H1 (cell line): ENCODE measurements at places on chromosomes 2 and 18. TPM values are rescaled to one million over a fixed set of nuclear protein-coding genes. Genes with fewer than 3 reads are reported as not detected.

DNA sequence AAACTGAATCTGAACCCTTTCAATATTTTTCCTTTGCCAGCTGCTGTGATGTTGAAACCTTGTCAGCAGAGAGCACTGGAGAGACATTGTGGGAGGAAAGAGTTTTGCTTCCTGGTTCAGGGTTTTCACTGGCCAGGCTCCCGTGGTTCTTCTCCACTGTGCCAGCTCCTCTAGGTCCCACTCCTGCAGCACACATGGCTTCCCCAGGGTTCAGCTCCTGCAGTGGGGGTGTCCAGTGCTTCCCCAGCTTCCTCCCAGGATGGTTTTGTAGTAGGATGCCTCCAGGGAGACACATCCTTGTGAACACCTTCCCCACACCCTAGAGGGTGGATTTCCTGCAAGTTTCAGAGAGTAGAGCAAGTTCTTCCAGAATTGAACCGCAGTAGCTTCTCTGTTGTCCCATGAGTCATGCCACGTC, 24.0 kb upstream of the SULT1C3 start:
- no peaks in the 10 kb centered on the region for H3K36me3 ChIP-seq
- H3K27me3 ChIP-seq, result no peaks in the 10 kb centered on the region
- DNase-seq, result no peak
- H3K4me3 ChIP-seq, result no peak overlapping the region

Gene LRRTM4
- 8.1 and 9.5 TPM in 2 replicates for total RNA-seq

GRCh38 chr2:1137264-1137663, 186.6 kb downstream of the SNTG2 start:
- H3K27me3 ChIP-seq, result no peaks in the 10 kb centered on the region
- no peaks in the 10 kb centered on the region for H3K4me1 ChIP-seq
- H3K4me3 ChIP-seq, result no peak overlapping the region

Gene FBXO36
- total RNA-seq, result 2.8 and 3.4 TPM in 2 replicates

GRCh38 chr2:105925390-105925789, 180.7 kb downstream of the NCK2 start:
- no peaks in the 10 kb centered on the region for H3K27me3 ChIP-seq
- H3K27ac ChIP-seq, result no peak overlapping the region
- DNase-seq, result no peak

Gene DQX1
- 0.57 and 0.76 TPM in 2 replicates for total RNA-seq

DNA sequence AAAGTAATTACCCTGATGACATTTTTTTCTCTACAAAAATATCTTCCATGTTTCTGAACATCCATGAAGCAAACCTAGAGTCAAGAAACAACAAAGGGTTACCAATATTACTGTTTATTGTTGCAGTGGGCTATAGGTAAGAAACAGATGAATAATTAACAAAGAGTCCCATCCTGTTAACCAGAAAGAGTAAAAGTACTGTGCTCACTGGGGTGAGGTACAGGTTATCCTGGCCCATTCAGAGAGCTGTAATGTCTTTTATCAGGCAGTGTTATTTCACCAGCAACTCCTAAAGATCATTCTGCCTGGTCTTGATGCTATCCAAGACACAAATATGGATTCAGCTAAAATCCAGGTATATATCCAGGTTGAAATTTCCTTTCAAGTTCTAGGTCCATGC, 754.9 kb downstream of the SATB2 start:
- H3K36me3 ChIP-seq, result no peaks in the 10 kb centered on the region
- H3K27me3 ChIP-seq, result no peaks in the 10 kb centered on the region
- H3K4me1 ChIP-seq, result no peaks in the 10 kb centered on the region
- no peak for DNase-seq
- H3K27ac ChIP-seq, result no peak overlapping the region

DNA sequence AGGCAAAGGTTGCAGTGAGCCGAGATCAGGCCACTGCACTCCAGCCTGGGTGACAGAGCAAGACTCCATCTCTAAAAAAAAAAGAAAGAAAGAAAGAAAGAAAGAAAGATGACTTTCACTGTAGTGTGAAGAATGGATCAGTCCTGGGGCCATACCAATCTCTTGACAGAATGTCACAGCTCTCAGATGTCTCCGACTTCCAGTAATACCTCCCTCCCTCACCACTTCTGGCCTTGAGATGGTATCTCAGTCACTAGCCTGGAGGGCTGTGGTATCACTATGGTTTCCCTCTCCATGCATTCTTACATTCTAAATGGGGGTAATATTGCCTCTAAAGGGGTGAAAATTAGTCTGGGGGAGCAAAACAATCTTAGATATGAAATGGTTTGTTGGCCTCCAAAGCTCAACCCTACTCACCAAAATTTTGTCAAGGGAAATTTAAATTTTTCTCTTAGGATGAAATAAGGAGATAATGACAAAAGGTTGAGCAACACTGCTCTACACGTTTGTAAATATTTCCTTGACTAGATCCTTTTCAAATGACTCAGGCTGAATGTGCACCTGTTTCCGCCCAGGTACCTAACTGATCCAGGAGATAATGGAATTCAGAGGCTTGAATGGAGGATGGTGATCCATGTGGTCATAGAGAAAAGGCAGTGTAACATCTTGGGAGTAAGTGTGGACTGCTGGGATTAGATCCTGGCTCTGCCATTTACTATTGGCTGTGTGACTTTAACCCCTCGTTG, 19.9 kb upstream of the SPRED2 start:
- H3K36me3 ChIP-seq, result no peaks in the 10 kb centered on the region
- no peak overlapping the region for H3K27ac ChIP-seq
- H3K4me1 ChIP-seq, result no peaks in the 10 kb centered on the region
- no peaks in the 10 kb centered on the region for H3K27me3 ChIP-seq

Gene CD207
- not detected in 2 replicates for total RNA-seq

GRCh38 chr2:181367906-181368435, 89.2 kb upstream of the ITGA4 start:
- DNase-seq, result no peak
- no peaks in the 10 kb centered on the region for H3K4me1 ChIP-seq
- no peaks in the 10 kb centered on the region for H3K27me3 ChIP-seq
- H3K4me3 ChIP-seq, result no peak overlapping the region

Gene RAX
- 0.52 and 0.80 TPM in 2 replicates for total RNA-seq

Gene CHRND
- total RNA-seq, result not detected in 2 replicates

DNA sequence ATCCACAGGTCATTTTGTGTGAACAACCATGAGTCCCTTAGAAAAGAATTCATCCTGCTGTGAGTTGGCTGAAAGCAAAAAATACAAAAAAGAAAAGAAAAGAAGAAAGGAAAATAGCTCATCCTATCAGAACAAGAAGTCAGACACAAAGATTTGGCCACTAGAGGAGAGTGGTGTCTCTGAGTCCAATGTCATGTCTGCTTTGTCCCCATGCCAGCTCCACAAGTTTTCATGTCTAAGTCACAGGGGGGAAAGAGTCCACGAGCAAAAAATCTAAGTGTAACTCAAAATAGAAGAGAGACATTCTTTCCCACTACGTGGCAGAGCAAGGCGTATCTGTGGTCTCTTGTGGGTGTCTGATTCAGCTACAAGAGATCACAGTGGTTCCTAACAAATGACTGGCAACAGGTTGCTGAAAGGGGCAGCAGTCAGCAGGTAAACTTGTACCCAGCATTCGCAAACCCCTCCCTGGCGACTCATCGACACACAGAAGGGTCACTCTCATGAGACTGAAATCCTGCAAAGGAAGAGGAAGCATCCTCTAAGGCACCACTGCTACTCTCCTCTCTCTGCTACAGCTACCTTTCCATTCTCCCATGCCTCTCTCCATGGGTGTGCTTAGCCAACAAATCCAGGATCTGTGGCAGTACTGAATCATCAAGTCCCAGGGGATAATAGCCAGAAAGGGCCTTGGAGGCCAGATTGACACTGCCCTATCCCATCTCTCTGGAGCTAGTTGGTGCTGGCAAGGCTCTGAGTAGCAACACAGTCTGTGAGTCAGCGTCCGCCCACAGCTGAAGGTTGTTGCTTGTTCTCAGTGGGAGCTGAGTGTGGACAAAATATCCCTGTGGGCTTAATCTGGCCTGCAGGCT, 123.0 kb upstream of the SLC39A10 start:
- no peak for DNase-seq
- no peak overlapping the region for H3K27ac ChIP-seq
- H3K4me1 ChIP-seq, result no peaks in the 10 kb centered on the region
- peaks cover 1% of the 10 kb centered on the region for H3K27me3 ChIP-seq
- no peaks in the 10 kb centered on the region for H3K36me3 ChIP-seq
